Omental fat pad (tissue), 4 donors: ENCODE measurements at places on chromosomes 5 and 9.

GRCh38 chr5:159262472-159262858, 625 bp upstream of the UBLCP1 start:
- no peak for DNase-seq

- no peak for DNase-seq
These were observed 65.1 kb downstream of the NPR3 start for GRCh38 chr5:32776200-32776599.

DNA sequence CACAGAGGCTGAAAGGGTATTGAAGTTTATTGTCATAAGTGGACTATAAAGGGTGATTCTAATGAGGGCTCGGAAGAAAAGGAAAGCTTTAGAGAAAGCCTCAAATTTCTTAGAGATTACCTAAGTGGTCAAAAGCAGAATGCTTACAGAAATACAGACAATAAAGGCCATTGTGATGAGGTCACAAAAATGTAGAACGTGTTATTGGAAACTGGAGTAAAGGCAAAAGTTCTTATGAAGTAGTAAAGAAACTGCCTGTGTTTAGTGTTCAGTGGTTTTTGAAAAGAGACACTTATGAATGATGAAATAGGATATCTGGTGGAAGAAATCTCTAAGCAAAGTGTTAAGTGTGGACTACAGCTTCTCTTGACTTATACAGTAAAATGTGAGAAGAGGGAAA, 726.9 kb downstream of the DNAH5 start:
- DNase-seq = no peak

GRCh38 chr5:72151169-72151568, 43.9 kb downstream of the MAP1B start:
- no peak for DNase-seq
